Renal pelvis (tissue), 12 donors: ENCODE measurements at places on chromosomes 13 and 19.

DNA sequence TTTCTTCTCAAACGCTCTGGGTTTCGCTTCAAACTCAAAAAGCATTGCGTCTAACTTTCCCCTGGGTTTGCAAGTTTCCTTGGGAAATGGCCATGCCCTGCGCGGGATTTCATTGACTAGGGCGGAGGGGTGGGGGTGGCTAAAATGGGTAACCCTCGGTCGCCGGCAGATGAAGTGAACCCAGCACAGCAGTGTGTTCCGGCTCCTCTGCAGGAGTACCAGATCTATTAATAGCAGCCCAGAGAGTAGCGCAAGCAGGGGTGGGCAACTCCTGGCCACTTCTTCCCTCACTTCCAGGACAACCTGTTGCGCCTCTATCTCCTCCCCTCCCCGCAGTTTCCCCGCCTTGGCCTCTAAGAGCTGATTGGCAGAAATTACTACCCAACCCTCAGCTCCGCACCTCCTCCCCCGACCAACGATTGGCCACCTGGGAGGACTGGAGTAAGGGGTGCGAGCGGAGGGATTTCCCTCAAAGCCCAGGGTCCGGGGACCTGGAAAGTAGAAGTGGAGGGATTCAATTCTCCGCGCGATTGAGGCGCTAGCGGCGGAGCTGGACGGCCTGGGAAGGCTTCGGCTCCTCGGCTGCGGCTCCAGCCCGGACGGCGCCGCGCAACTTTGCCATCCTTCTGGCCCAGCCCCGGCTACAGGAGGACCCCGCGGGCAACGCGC is at the start of gene FREM2:
TSS of gene FREM2 (plus strand) at position 501 of the 669 bp plus-strand sequence. CDS start 268 bp downstream, outside the sequence.
- DNase-seq: peak; percentile 91

- DNase-seq: no peak
Observed at GRCh38 chr13:45926741-45927140, 75.2 kb upstream of the SIAH3 start.

- no peak for DNase-seq
Observed at GRCh38 chr19:57759096-57759495, 10.4 kb upstream of the ZNF586 start.

- DNase-seq: no peak
Observed at GRCh38 chr13:48874165-48874564, 101.5 kb upstream of the FNDC3A start.

DNA sequence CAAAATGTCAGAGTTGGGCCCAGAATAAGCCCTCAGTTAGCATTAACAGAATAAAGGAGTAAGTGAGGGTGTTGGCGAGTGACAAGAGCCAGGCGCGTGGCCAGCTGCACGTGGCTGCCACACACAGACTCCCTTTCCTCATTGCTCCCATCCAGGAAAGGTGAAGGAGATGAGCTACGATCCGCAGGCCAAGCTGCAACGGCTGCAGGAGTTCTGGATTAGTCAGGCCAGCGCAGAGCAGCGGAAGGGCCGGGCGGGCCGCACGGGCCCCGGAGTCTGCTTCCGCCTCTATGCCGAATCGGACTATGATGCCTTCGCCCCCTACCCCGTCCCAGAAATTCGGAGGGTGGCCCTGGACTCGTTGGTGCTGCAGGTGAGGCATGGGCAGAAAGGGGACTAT is 13.2 kb downstream of the DHX34 start:
- DNase-seq: no peak

- DNase-seq: no peak
Observed at GRCh38 chr13:32887617-32888016, 128.6 kb upstream of the KL start.

- no peak for DNase-seq
Observed at GRCh38 chr19:43450545-43450997, 14.8 kb downstream of the LYPD3 start.

DNA sequence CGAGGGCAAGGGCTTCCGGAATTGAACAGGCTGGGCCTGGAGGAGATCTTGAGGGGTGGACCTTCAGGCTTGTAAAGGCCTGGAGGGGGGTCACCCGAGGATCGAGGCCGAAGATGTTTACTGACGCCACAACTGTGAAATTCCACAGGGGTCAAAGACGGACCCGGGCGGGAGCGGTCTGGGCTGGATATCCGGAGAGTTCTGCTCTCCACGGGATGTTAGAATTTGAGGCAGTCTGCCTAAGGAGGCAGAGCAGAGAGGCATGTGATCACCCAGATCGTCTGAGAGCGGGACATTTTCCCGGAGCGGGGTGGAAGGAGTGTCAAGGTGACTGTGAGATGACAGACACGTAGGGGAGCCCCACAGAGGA is 13.2 kb downstream of the KLHL26 start:
- no peak for DNase-seq

DNA sequence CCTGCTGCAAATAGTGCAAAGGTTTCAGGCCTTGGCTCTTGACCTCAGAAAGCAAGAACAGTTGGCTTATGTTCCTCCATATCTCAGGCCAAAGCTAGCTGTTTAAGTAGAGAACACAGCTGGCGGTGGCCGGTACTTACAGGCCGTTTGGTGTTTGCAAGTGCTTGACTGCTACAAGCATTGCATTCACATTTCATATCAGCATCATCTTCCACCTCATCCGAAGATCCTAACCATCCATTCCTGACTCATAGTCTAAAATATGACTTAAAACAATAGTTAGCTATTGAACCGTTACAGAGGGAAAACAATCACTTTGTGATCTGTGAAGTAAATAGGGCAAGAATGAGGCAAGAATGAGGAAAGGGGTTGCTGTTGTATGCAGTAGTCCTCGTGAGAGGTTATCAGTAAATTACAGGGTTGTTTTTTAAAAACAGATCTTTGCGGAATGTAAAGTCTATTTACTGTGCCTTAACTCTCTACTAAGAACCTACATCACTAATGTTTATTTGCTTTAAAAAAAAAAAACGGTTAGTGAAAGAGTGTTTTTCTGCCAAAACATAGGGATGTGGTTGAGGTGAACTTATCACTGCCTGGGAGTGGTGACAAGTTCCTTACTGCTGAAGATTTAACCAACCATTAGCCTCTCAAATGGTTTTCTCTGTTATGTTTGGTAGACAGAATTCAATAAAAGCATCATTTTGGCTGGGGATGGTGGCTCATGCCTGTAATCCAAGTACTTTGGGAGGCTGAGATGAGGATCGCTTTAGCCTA is 21.6 kb upstream of the WDR88 start:
- no peak for DNase-seq

- DNase-seq: no peak
Observed at GRCh38 chr13:44131069-44131614, 242.5 kb upstream of the SERP2 start.

DNA sequence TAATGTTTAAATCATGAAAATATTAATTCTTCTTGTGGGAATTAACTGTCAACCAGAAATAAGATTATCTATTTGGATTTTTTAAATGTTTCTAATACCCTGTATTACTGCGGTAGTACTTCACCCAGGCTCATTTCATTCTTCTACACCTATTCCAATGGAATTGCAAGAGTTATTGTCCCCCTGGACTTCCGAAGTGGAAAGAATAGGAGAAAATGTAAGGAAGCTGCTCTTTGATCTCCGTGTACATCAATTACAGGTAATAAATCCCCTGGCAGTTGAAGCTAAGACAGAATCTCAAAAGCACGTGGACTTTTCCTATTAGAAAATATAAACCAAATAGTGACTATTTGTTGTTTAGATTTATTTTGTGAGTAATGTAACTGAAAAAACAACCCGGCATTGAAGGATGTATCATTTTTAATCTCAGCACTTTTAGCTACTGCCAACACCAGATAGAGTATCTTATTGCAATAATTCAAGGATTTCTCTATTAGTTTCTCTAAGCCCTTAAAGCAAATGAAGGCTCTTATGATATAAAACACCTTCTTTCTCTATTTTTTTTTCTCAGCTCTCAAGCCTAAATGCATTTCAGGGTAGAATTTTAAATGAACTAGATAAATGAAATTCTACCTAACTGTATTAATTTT is 77.3 kb downstream of the MZT1 start:
- DNase-seq: no peak

DNA sequence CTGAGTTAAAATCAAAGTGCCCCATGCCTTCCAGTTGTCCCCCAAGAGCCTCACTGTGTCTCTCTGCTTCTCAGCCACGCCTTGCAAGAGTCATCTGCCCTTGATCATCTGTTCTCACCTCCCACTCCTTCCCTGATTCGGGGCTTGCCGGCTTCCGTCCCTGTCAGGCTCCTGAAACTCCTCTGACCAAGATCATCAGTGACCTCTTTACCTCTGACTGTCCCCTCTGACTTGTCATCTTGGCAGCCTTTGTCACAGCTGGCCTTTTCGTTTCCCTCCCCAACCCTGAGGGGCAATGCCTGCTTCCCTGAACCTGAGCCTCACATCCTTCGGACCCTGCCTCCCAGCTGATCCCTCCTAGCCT is 66.3 kb downstream of the MAP4K1 start:
- no peak for DNase-seq

DNA sequence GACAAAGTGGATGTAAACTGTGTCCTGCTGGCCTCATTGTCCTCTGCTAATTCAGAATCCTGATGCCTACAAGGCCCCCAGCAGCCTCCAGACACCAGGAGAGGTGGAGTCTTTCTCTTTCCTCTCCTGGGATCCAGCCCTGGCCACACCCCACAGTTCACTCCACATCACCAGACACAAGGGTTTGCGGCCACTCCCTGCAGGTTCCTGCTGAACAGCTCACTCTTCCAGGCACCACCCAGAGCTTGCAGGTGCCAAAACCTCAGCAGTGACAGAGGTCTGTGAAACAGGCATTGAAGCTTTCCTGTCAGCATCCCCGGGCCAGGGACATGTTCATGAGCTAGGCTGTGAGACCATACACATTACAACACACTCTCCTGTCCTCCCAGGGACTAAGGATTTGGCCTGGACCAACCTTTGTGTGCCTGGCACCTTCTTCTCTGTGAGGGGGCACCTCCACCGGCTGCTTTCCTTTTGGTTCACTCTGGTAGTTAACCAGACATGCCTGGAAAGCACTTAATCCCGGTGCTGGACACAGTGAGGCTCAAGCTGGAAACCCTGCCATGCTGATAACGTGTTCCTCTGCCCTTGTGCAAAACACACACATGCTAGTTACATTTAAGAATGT is 11.1 kb upstream of the ATP12A start:
- no peak for DNase-seq

DNA sequence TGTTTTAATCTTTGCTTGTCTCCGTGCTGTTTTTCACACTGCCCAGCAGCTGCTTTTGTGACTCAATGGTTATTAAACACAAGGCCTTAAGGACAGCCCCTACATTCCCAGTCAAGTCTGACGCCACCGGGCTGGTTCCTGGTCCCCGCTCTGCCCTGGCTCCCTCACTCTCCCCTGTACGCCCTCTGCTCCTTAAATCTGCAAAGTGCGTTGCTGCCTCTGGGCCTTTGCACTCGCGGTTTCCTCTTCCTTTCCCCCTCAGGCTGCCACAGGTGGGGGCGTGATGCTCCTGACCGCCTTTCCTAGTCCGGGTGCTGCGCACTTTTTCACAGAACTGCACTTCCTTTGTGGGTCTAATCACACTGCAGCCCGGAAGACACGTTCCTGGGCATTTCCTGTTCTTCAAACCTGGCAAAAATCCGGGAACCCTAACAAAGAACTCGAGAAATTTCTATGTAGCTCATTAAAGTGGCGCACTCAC is 25.6 kb downstream of the NOSIP start:
- no peak for DNase-seq

- no peak for DNase-seq
Observed at GRCh38 chr19:33235996-33236350, 10.3 kb upstream of the SLC7A10 start.

DNA sequence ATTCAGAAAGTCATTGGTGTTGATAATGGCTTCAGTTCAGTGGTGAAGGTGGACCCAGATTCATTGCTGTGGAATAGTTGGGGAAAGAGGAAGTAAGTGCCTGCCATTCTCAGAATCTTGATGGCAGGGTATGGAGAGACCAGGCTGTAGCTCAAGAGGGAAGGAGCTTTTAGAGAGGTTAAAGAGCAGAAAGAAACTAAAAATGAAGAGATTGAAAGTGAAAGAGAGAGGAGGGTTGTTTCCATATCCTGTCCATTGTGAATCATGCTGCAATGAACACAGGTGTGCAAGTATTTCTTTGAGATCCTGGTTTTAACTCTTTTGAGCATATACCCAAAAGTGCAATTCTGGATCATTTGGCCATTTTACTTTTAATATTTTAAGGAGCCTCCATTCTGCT is 12.5 kb downstream of the GJB6 start:
- DNase-seq: no peak

GRCh38 chr19:47752440-47753211 is 7.3 kb downstream of the NOP53 start:
- no peak for DNase-seq

DNA sequence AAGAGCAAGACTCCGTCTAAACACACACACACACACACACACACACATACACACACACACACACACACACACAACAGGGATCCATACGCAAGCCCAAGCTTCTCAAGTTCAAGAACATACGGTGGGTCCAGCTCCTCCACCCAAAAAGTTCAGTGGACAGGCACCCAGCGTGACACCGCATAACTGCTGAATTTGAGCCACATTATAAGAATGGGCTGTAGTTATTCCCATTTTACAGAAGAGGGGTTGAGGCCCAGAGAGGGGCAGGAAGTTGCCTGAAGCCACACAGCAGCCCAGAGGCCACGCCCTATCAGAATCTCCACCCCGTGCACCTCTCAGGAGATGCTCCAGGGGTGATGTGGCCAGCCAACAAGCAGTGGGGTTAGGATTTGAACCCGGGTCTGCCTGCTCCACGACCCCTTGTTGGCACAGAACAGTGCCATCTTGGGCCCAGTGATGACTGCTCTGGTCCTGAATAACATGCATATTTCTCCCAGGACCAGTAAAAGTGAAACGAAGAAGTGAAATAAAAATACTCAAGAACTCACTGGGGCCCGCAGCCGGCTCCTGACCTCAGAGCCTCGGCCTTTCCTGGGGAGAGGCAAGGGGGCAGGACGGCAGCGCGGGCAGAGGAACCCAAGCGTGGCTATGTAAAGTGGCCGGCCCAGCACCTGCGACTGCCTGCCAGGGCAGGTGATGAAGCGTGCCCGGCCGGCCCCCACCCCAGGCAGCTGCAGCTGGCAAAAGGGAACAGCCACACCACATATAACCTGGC is 61.9 kb downstream of the AP1M1 start:
- no peak for DNase-seq

DNA sequence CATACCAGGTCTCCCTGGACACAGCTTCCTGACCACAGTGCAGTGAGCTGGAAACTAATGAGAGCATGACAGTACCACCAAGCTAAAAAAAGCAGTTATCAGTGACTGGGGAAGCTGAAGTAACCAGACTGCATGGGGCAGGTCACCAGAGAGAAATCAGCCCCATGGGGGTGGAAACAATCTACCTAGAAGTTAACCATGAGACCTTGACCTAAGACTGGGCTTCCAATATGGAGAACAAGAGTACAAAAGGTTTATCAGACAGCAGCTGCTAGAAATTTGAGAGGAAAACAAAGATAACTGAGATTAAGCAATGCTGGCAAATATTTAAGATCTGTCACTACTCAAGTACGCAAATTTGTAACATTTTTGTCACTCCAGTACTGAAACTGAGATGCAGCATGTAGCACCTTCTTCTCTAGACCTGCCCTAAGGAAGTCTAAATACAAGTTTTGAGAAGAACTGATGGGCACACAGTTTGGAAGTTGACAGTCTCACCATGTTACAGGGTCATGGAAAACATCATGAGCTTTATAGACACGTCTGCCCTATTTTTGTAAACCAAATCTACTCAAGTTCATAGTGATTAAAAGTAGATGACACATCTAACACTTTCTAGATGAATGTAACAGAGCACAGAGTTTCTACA is 2641.8 kb upstream of the PCDH20 start:
- DNase-seq: no peak
